ENCODE measurements at places on chromosomes 12 and 14.

DNA sequence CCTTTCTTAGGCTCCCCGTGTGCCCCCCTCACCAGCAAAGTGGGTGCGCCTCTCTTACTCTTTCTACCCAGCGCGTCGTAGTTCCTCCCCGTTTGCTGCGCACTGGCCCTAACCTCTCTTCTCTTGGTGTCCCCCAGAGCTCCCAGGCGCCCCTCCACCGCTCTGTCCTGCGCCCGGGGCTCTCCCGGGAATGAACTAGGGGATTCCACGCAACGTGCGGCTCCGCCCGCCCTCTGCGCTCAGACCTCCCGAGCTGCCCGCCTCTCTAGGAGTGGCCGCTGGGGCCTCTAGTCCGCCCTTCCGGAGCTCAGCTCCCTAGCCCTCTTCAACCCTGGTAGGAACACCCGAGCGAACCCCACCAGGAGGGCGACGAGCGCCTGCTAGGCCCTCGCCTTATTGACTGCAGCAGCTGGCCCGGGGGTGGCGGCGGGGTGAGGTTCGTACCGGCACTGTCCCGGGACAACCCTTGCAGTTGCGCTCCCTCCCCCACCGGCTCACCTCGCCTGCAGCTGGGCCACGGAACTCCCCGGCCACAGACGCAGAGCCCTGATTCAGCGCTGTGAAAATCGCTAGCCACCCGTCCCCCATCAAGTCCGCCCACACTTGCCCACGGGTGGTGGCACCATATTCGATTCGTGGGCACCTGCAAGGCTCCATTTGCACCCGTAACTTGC, 1.3 kb downstream of the TMEM233 start:
- DNase-seq, result no peak

DNA sequence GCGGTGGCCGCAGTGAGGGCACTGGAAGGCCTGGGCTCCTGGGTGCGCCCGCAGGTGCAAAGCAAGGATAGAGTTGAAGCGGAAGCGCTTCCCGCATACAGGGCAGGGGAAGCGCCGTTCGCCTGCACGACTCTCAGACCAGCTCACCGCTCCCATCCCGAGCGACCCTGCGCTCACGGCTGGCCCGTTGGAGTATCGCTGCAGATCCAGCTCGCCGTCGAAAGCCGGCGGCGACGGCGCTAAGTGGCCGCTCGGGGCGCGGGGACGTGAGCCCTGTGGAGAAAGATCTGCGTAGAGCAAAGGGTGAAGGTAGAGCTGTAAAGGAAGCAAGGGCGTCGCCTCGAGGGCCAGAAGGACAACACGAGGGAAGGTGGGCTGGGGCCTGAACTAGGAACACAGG, 5.4 kb downstream of the ZNF219 start:
- DNase-seq, result no peak

DNA sequence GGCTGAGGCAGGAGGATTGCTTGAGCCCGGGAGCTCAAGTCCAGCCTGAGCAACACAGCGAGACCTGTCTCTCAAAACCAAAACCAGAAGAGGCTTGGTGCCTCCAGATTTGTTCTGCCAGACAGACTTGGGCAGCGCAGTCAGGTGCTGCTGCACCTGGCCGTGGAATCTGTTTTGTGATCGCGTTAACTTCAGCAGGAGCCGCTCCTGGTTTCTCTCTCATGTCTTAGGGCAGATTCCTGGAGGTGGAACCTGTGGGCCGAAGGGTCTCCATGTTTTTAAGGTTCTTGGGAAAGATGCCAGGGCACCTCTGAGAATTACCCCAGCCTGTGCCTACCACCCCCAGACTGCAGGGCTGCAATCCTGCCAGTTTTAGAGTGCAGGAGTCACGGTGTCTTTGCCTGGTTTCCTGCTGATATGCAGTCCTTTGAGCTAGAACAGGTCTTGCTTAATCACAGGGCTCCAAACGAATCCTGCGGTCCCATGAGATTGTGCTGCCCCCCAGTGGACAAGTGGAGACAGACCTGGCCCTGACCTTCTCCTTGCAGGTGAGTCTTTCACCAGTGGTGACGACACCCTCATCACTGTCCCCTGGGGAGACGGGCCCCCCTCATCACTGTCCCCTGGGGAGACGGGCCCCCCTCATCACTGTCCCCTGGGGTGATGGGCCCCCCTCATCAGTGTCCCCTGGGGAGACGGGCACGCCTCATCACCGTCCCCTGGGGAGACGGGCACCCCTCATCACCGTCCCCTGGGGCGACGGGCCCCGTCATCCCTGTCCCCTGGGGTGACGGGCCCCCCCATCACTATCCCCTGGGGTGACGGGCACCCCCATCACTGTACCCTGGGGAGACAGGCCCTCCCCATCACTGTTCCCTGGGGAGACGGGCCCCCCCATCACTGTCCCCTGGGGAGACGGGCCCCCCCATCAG, 37.6 kb downstream of the PACS2 start:
- peak; percentile 79 for DNase-seq

DNA sequence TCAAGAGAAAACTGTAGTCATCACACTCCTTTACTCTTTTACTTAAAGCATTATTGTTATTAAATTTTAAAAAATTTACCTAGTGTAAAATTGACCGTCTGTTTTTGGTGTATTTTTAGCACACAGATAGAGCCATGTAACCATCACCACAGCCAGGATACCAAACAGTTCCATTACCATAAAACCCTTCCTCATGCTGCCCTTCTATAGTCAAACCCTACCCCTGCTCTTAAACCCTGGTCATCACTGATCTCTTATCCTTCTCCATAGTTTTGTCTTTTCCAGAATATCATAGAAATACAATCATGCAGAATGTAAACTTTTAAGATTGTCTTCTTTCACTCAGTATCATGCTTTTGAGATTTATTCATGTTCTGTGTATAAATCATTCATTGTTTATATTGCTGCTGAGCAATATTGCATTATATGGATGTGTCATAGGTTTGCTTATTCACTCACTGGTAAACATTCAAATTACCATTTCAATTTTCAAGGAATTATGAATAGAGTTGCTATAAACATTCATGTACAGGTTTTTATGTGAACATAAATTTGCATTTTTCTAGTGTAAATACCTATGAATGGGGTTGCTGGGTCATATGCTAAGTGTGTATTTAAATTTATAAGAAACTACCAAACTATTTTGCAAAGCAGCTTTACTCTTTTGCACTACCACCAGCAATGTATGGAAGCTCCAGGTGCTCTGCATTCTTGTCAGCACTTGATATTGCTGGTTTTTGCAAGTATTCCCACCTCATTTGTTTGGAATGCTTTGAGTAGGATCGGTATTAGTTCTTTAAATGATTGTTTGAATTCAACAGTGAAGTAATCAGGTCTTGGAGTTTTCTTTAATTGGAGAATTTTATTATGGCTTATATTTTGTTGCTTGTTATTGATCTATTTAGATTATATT, 125.5 kb downstream of the LMNTD1 start:
- DNase-seq, result no peak

- peak; percentile 81 for DNase-seq
These were observed 20.7 kb downstream of the ZDHHC17 start for GRCh38 chr12:76784600-76785051.

DNA sequence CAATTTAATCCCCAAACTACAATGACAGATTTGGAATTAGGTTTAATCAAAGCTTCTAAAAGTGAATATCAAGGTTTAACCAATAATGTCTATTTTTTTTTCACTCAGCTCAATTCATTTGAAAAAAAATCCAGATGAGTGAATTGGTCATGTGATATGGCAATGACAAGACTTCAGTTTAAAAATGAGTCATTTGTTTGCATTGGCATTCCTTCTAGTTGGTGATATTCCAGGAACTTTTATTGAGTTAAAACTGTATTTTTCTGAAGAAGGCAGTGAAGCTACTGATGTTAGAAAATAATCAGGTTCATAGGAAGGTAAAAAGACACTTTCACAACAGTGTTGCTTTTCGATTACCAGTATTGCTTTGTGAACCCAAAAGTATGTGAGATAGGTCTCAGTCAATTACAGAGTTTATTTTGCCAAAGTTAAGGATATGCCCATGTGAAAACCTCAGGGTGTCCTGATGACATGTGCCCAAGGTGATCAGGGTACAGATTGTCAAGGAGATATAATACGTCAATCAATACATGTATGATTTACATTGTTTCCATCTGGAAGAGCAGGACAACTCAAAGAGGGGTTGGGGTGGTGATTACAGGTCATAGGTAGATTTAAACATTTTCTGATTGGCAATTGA, 1214.9 kb downstream of the GALC start:
- DNase-seq, result peak; percentile 87

DNA sequence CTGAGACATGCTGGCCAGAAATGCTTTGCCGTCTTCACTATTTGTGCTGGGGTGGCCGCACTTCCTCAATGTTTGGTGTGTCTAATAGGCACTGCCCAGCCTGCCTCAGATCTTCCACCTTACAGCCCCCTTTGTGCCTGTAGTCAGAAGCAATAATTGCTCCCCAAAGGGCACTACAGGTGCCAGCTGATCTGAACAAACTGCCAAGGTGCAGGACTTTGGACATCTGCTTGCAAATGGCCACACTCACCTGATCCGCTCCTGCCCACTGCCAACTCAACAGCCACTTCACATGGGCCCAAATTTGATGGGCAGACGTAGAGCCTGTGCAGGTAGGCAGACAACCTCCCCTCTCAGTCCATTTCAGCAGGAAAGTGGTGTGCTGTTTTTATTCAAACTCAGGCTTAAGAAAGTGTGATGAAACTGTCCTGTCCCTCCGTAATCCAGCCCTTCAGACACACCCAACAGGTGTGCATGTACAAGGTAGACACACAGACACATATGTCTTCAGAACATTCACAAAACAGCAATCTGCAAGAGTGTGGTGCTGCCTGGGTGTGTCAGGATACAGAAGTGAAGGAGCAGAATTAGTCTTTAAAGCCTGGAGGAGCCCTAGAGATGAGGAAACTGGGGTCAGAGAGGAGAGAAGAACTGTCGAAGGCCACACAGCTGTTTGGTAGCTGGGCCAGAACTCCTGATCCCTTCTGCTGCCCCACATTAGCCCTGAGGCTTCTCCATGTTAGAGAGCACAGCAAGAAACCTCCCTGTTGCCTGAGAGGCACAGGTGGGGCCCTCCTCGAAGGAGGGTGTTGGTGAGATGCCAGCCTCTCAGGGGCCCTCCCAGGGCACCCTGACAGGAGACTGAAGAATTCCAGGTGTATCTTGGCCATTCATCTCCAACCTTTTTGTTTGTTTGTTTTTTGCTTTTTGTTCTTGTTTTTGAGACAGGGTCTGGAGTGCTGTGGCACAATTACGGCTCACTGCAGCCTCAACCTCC, 4.4 kb upstream of the KRT75 start:
- DNase-seq, result no peak

GRCh38 chr14:56124327-56124726, 6.1 kb downstream of the PELI2 start:
- peak; percentile 70 for DNase-seq

GRCh38 chr14:84273181-84273580, 1256.8 kb upstream of the FLRT2 start:
- peak; percentile 15 for DNase-seq

DNA sequence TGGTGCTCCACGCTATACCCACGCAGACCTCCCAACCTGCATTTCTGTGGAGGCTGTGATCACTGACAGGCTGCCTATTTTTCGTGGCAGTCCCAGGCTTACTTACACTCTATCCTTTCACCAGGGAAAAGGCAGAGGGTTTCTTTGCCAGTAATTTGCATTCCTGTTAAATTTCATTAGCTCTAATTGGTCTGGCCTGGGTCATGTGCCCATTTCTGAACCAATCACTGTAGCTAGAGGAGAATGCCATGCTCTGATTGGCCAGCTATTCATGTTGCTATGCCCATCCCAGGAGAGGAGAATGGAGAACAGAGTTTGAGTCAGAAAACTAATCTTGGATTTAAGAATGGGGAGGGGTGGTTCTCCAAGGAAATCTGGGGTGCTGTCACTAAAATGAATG, 43.2 kb upstream of the TUNAR start:
- DNase-seq, result no peak

- no peak for DNase-seq
These were observed 36.1 kb upstream of the BDKRB2 start for GRCh38 chr14:96168581-96168980.

- peak; percentile 50 for DNase-seq
These were observed 338.2 kb upstream of the DDHD1 start for GRCh38 chr14:53491256-53491883.

DNA sequence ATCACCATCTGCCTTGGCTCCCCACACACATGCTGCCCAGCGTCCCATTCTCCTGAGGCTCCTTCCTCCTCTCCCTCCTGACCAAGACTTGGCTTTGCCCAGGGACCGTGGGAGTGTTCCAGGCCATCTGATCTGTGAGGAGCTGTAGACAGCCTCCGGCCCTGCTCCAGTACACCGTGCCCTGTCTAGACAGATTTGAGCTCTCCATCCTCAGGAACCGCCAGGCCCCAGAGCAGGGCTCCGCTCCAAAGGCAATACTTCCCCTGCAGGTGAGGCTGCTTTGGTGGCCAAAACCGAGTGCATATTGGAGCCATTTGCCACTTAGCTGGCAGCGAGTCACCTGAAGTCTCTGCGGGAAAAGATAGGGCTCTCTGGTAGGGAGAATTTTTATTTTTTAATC, 147.4 kb downstream of the ANO2 start:
- no peak for DNase-seq

- peak; percentile 48 for DNase-seq
These were observed 415.7 kb upstream of the ATP2B1 start for GRCh38 chr12:90124289-90124688.

- no peak for DNase-seq
These were observed 11.5 kb downstream of the FOXA1 start for GRCh38 chr14:37583358-37584210.
